ENCODE measurements at places on chromosomes 5 and 9.

DNA sequence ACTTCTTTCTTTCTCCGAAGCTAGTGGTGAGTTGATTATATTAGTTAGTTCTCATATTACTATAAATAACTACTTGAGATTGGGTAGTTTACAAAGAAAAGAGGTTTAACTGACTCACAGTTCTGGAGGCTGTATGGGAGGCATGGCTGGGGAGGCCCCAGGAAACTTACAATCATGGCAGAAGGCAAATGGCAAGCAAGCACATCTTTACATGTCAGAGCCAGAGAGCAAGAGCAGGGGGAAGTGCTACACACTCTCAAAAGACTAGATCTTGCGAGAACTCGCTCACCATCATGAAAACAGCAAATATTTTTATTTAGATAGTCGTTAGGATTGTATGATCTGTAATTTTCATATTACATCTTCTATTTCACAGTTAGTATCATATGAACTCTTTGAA, 711.2 kb downstream of the PTPRD start:
- DNase-seq, result no peak

GRCh38 chr9:131303381-131304321, 14.1 kb downstream of the PLPP7 start:
- no peak for DNase-seq

- no peak for DNase-seq
Observed at GRCh38 chr5:67425514-67425913, 228.9 kb upstream of the CD180 start.

DNA sequence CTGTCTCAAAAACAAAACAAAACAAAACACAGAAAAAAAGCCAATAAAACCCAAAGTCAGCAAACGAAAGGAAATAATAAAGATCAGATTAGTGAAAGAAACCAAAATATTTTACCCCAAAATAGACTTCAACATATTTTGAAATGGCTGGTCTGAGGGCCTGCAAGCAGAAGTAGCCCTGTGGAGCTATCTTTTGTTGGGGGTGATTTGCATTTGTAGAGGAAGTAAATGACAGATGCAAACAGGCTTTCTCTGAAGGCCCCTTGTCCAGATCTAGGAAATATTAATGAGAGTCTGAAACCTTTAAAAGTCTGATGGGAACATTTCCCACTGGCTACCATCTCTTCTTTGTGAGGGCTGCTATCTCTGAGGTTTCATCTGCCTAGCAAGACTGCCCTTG, 74.0 kb downstream of the GCNT4 start:
- DNase-seq, result no peak

DNA sequence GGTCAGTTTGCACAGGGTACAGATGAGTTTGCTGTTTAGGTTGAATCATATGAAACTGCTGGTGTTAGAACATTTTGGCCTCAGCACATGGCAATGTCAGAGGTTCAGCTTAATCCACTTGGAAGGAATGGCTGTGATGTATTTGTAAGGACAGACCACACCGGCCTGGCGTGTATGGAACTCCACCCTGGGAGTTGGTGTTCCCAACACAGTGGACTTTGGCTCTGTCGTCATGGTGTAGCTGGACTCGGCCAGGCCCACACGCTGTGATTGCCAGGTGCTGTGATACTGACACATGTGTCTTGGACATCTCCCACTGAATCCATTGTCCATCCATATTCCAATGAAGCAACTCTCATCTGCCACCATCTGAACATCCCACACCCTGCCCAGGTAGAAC, 90.3 kb downstream of the ZNF618 start:
- DNase-seq, result no peak

DNA sequence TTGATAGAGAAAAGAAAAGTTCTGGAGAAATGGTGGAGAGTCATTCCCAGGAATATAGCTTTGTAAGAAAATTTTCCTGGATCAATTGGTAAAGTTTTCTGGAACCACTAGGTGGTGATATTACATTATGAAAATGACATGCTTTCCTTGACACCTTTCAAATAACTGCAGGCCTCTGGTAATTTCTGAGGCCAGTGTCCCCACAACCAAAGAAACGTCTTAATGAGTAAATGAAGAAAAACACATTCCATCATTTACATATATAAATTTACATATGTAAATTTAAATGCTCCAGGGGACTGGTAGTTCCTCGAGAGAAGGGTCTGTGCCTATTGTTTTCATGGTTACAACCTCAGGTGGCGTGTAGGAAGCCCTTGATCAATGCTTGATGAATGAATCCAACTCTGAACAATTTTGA, 17.2 kb upstream of the RGS3 start:
- no peak for DNase-seq

DNA sequence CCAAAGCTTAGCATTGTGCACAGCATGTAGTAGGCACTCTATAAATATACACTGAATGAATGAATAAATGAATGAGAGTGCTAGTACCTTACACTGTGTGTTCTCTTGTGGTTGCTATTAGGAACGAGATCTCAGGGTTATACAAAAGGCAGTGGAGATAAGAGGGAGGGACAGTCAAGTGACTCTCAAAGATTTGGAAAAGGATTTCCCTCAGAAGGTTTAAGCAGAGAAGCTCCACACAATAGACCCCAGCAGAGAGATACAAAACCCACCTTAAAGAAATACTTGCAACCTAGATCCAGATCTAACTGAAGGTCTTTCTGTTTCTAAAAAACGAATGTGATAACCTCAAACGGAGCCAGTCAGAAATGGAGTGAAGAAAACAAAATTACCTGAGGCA, 11.8 kb upstream of the EFNA5 start:
- no peak for DNase-seq

- no peak for DNase-seq
Observed at GRCh38 chr9:86287013-86287412, 4.7 kb upstream of the ISCA1 start.

DNA sequence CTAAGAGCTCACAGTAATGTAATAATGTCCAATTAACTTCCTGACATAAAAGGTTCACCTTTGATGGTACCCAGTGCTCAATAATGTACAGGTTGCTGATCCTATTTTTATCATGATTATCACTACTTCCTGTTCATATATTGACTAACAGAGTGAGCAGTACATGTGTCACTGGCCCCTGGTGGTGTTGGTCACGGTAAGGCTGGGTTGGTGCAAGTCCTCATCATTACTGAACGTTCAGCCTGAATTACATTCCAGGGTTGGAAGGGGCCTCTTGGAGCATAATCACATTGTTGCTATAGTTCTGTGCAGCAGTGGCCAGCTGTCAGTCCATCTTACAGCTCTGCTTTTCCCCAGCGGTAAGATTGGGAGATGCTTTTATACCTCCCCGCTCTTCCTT, 24.2 kb upstream of the CKMT2 start:
- no peak for DNase-seq

- DNase-seq, result peak; percentile 83
Observed at GRCh38 chr5:10460252-10460906, 18.7 kb downstream of the ROPN1L start.

DNA sequence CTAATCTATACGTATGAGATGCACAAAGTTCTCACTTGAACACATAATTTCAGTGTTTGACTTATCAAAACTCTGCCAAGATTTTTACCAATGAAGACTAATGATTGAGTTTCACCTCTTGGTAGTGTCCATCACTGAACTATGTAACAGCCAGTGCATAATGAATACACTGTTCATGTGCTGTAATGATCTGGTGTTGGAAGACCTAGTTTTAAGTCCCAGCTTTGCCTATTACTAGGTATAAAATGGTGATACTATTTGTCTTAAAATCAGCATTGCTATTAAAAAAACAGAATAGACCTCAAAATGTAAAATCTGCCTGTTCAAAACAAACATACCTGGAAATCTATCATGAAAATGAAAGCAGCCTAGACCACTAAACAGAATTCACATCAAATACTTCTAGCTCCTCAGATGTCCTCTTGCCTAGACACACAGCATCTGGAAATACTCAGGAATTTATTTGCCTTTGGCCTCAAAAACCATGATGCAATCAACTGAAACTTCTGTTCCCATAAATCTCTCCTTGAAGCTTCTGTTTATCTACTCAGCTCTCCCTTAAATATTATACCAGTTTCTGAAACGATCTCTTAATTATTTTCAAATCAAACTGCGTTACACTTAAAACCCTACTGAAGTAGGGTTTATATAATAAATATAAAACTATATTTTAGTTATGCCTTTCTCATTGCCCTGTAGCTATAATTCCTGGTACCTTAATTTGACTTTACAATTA, 38.1 kb downstream of the MRPS27 start:
- DNase-seq, result no peak

DNA sequence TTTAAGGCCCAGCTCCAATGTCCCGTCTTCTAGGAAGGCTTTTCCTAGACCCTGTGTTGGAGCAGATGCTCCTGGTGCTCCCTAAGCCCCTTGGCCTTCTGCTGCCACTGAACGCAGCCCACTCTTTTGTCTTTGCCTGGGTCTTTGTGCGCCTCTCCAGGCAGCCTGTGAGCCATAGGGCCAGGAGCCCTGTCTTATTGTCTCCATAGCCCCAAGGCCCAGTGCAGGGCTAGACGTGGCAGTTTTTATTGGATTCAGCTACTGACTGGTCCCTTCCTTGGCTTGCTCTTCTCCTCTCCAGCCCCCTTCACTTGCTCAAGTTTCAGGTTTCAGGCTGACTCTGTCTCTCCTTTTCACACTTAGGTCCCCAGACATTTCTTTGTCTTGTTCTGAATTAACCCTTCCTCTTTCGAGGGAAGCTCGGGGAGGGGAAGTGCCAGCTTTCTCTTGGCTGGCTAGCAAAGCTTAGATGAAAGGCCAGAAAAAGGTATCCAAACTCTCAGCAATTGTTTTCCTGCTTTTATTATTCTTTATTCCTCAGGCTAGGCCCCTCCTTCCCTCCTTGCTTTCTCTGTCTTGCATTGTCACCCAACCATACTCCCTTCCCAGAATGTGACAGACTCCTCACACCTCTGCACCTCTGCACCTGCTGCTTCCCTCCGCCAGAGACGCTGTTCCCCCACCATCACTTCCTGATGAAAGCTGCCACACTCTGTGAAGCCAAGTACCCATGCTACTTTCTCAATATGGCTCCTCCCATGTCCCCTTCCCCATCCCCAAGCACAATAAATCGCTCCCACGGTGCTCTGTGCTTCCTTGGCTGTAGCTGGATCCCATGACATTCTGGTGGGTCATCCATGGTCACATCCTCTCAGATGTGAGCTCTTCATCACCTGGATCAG, 101.6 kb upstream of the CPEB4 start:
- no peak for DNase-seq

GRCh38 chr5:109125755-109126429, 283.9 kb downstream of the PJA2 start:
- no peak for DNase-seq

- DNase-seq, result peak; percentile 56
Observed at GRCh38 chr5:36875051-36875789, 1.3 kb upstream of the NIPBL start.

DNA sequence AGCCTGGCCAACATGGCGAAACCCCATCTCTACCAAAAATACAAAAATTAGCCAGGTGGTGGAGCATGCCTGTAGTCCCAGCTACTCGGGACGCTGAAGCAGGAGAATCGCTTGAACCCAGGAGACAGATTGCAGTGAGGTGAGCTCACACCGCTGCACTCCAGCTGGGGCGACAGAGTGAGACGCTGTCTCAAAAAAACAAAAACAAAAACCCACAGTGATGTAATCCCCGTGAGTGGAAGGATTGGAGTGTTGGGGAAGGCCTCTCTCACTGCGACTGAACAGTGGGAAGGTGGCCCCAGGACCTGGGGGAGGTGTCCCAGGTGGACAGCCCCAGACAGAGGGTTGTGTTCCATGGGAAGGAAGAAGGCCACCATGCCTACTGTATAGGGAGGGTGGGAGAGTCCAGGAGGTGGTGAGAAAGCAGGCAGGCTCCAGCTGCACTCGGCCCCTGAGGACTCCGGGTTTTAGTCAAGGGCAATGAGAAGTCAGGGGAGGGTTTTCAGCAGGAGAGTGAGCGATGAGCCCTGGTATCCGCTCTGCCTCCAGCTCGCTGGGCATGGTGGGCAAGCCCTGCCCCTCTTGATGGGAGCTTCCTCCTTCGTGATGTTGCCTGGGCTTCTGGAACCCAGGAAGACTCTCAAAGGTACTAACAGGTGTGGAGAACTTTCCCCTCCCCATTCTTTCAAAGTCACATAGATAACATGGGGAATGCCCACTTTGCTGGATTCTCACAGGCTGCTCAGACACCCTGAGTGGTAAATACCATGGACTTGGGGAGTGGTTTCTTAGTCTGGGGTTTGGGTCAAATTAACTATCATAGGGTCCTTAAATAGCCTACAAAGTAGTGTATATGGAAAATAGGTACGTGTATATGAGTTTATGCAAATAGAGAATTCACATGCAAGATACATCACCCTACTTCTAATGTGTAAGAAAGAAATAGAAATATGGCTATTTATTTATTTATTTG, 74.7 kb downstream of the PPARGC1B start:
- no peak for DNase-seq

GRCh38 chr5:113295111-113295539, 139.7 kb downstream of the TSSK1B start:
- DNase-seq, result no peak

DNA sequence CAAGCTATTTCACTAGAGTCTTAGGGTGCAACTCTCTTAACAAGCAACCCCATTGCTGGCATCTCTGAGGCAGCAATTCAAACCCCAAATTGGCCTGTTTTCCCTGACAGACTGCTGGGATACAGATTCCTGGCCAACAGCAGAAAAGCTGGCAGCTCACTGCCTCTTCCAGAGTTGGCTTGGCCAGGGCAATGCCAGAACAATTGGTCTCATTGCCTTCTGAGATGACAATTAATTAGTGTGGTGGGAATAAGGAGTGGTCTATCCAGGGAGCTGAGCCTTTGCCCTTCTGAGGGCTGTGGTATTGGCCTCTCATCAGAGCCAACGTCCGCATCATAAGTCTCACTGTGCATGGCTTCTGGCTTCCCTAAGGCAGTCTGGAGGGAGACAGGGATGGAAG, 183.2 kb downstream of the GNAQ start:
- DNase-seq, result no peak

- no peak for DNase-seq
Observed at GRCh38 chr9:96408409-96409280, 9.5 kb downstream of the ZNF367 start.

- no peak for DNase-seq
Observed at GRCh38 chr5:41416336-41416735, 94.1 kb downstream of the PLCXD3 start.

DNA sequence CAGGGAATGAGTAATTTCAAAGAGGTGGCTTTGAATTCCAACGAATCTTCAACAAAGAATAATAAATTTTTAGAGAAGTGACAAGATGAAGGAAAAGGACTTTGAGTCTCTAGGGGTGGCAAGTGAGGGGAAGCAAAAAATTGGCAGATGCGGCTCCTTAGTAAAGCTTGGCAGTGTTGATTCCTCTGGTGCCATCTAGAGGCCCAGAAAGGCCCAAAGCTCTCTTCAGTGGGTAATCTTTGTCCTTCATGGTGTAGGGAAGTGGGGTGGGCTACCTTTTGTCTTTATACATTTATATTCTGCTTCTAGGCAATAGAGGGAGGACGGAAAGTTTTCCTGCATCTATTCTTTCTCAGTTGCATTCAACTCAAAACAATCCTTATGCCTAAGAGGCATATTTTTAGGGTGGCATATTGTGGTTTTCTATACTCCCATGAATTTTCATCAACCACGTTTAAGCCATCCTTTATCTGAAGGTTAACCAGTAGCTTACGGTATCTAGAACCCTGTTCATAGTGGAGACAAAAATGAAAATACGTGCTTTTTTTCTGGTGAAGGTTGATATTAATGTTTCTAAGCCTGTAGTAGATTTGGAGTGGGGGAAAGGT, 17.5 kb upstream of the ROPN1L start:
- no peak for DNase-seq

All from lower leg skin (tissue), 4 donors.